A172 (cell line): ENCODE measurements at places on chromosomes 2 and 18. TPM values are rescaled to one million over a fixed set of nuclear protein-coding genes. Genes with fewer than 3 reads are reported as not detected.

GRCh38 chr2:110854355-110855081 is 122.1 kb downstream of the ACOXL start:
- no peak for DNase-seq

- peak; percentile 43 for DNase-seq
Observed at GRCh38 chr2:159612255-159612901, 4.0 kb downstream of the BAZ2B start.

DNA sequence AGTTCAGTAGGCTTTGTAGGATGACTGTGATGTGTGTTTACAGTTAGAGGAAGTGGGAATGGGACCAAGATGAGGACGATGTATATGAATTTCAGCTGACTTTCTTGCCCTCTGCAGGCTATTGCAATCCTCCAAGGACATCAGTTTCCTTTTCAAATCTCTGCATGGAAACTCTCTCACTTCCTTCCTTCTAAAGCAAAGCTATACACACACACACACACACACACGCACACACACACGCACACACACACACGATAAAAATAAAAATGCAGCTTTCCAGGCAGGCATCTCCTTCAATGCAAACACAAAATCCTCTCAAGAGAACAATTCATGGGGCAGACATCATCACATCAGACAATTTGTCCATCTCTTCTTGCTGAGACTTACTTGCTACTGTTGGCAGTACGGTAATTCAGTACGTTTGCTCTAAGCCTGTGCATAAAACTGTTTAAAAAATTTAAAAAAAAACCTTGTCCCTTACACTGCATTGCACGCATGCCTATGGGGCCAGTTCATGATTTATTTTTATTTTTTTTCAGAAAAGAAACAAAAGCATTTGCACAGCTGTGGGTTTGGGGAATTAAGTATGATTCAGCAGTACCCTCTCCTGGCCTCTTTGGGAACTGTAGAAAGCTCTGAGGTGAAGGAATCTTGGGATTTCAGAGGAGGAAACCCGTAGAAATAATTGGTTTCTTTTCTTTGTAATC is 27.1 kb upstream of the ICOS start:
- peak; percentile 51 for DNase-seq

DNA sequence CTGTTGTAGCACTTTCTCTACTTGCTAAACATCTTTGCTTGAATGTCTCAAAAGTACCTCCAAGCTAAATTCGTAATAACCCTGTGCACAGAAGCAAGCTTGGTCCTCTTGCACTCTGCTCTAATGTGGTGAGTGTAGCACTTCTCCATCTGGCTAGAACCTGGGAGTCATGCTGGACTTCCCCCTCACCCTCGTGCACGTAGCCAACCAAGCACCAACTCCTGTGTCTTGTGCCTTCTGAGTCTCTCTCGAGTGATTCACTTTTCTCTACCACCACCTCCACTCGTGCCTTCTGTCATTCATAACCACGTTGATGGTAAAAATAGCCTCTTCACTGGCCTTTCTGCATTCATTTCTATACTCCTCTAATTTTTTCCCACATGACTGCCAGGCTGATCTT is 91.9 kb upstream of the KCNE4 start:
- peak; percentile 27 for DNase-seq

DNA sequence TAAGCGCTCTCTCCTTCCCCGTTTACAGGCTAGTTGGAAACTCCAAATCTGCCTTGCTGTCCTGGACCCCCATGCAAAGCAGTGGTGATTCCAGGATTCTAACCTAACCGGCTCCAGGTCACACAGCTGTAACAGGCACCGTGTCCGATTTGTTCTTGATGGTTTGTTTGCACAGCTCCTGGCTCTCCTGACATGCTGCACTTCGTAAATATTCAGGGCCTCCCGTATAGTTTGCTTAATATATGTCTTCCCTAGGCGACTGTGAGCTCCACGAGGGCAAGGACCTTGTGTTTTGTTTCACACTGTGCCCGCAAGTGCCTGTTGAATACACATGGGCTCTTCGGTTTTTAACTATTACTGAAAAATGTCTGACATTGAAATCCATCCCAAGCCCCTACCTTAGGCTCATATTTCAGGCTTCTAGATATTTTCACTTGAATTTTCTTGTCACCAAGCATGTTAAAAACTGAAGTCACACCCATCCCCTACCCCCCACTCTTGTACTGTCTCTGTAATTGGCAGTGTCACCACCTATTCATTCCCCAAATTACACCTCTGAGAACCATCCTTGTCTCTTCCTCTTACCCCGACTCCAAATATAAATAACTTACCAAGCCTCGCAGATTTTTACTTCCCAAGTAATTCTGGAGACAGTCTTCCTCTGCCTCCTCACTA is 1.0 kb upstream of the PUM2 start:
- no peak for DNase-seq

DNA sequence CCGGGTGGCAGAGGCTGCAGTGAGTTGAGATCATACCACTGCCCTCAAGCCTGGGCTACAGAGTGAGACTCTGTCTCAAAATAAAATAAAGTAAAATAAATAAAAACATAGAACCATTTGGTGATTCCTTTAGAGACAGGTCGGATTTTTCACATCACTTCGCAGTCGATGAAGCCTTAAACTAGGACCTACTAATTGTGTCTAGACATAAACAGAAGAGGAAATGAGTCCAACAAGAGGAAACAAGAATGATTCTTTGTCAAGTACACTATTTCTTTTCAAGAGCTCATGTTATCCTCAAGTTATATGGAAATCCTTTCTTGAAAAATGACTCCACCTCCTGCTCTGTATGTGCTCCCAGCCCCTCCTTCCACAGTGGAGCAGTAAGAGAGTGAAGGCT is 758.9 kb downstream of the DPP10 start:
- no peak for DNase-seq

SERPINB10 gene
- total RNA-seq, result not detected in 2 replicates

- no peak for DNase-seq
Observed at GRCh38 chr2:90077948-90078347, 1386.5 kb downstream of the RPIA start.
